ENCODE measurements at places on chromosomes 5 and 9.

DNA sequence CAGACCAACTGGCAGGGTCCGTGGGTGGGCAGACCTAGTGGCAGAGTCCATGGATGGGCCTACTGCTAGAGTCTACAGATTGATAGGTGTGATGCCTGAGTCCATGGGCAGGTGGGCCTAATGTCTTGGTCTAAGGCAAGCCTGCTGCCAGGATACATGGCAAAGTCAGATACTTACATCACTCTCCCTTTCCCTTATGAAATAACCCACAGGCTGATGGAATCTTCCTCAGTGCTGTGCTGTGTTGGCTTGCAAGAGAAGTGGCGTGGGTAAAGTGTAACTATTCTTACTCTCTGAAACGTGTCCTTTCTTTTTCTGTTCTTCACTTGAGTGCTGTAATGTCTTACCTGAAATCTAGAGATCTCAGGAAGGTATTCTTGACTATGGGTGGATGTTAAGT, 67.3 kb upstream of the ADRB2 start:
- DNase-seq: no peak

DNA sequence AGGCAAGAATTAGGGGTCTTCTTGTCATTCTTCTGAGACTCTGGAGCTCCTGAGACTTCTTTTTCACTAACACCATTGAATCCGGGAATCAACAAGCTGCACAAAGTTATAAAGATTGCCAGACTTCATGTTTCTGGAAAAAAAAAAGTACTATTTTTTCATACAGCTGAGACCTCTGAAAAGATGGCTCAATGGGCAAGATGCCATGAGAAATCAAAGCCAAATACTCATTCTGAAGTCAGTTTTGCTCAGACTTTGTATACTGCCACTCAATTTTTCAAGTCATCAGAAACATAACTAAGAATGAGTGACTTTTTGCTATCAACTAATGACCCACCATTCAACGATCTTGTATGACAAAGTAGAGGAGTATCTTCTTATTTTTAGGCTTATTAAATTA, 512.0 kb downstream of the RAB3C start:
- DNase-seq: no peak

DNA sequence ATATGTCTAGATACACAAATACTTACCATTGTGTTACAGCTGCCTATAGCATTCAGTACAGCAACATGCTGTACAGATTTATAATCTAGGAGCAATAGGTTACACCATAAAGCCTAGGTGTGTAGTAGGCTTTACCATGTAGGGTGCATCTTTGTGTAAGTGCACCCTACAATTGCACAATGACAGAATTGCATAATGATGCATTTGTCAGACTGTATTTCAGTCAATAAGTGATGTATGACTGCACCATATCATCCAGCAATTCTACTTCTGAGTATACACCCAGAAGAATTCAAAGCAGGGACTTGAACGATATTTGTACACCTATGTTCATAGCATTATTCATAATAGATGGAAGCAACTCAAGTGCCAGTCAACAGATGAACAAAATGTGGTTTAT, 100.4 kb upstream of the SLC44A1 start:
- DNase-seq: no peak

DNA sequence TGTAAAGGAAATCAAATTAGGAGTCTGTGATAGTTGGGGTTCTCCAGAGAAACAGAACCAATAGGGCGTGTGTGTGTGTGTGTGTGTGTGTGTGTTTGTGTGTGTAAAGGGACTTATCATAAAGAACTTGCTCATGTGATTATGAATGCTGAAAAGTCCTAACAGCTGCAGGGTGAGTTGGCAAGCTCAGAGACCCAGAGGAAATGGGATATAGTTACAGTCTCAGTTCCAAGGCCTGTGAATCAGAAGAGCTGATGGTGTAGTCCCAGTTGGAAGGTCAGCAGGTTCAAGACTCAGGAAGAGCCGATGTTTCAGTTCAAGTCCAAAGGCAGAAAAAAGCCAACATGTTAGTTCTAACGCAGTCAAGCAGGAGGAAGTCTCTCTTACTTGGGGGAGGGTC, 214.2 kb downstream of the ELAVL2 start:
- DNase-seq: no peak

DNA sequence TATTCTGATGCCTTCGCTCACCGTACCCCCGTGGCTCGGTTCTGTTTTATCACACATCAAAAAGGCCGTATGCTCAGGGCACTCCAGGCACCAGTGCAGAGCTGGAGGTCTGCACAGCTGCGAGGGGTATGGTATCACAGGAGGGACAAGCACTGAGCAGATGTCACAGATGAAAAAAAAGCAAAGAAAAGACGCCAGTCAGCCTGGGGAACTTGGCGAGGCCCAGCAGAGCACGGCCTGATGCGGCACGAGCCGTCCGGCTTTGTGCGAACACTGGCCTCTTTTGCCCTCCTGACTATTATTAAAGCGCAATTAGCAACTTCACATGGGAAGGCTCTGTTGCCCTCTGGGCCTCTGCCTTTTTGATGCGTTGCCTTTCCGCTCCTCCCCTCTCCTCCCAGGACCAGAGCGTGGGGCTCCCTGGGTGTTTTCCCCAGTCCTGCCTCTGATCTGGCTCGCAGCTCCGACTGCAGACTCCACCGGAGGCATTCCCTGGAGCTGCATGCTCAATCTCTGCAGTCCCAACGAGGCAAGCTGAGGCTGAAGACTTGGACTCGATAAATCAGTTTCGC, 44.4 kb downstream of the AK8 start:
- DNase-seq: no peak

GRCh38 chr5:138339464-138339863, 1.4 kb downstream of the FAM53C start:
- no peak for DNase-seq

DNA sequence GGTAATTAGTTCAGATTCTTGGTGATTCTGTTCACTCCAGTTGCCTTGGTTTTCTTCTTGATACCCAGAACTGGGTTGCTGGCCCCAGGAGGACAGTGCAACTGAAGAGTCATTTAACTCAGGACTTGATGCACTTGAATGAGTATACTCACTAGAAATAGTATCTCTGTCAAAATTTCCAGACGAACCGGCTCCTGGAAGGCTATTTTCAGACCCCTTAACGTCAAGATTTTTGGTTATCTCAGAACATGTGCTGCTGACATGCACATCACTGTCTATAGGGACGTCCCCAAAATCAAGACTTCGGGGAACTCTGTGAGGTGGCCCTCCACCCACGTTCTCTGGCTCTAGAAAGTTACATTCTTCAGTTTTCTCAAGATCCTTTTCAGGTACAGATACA, 56.7 kb upstream of the PCA3 start:
- no peak for DNase-seq

DNA sequence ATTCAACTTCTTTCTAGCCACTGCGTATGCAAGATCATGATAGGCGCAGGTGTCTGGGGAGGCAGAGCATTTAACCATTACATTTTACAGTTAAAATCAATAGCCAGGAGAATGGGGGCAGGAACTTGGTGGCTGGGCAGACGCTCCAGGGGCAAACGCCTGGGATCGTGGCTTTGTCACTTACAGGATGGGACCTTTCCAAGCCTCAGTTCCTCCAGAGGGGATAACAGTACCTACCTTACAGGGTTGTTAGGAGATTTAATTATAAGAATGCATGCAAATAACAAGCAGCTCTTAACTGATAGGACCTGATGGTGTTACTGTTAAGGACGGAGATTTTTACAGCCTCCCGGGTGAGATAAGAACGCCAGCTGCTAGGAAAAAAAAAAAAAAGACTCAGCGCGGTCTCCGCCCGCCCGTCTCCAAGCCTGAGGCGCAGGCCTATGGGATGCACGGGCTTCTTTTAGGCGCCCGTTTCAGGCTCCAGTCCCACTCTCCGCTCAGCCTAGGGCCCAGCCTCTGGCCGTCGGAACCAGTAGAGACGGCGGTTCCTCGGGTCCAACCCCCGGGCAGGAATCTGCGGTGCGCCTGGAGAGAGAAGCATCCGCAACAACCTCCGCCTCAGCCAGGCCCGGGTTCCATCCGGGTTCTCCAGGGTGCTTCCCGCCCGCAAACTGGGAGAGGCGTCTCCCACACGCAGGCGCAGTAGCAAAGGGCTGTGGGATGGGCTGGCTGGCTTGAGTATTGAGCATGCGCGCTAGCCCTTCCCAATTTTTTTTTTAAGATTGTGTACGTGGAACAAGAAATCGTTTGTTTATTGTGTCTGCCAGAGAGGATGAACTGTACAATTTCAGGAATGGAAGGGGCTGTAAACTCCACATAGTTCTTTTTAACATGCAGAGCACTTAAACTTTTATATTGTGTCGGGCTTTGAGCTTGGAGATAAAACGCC, at the start of gene FAM200C:
FAM200C (minus strand) TSS at position 653 of the 952 bp plus-strand sequence. CDS start 4,564 bp downstream, outside the sequence.
- DNase-seq: no peak

- DNase-seq: no peak
Measured at GRCh38 chr5:151708126-151708525, 21.4 kb upstream of the SPARC start.

GRCh38 chr9:100819980-100820379, 208.5 kb upstream of the PLPPR1 start:
- DNase-seq: no peak
